HT1080 (cell line): ENCODE measurements at places on chromosomes 1 and 21. TPM values are rescaled to one million over a fixed set of nuclear protein-coding genes. Genes with fewer than 3 reads are reported as not detected.

GRCh38 chr1:118143831-118144230, 41.2 kb downstream of the SPAG17 start:
- DNase-seq, result no peak

- no peak for DNase-seq
These were observed 7.8 kb upstream of the ZYG11A start for GRCh38 chr1:52834798-52835197.

- DNase-seq, result peak; percentile 96
These were observed 42.4 kb upstream of the ROR1 start for GRCh38 chr1:63731117-63732043.

- peak; percentile 68 for DNase-seq
These were observed 11.1 kb upstream of the MEF2D start for GRCh38 chr1:156511644-156512043.

GRCh38 chr1:203026666-203027663, 674 bp downstream of the PPFIA4 start:
- DNase-seq, result no peak

Gene TRNP1
- 15.2 and 18.9 TPM in 2 replicates for total RNA-seq

GRCh38 chr1:19808351-19808750, 6.7 kb downstream of the RNF186 start:
- no peak for DNase-seq

- DNase-seq, result no peak
These were observed 61.1 kb upstream of the GPR88 start for GRCh38 chr1:100476735-100477290.

Gene SMIM1
- 0.26 and 1.1 TPM in 2 replicates for total RNA-seq

DNA sequence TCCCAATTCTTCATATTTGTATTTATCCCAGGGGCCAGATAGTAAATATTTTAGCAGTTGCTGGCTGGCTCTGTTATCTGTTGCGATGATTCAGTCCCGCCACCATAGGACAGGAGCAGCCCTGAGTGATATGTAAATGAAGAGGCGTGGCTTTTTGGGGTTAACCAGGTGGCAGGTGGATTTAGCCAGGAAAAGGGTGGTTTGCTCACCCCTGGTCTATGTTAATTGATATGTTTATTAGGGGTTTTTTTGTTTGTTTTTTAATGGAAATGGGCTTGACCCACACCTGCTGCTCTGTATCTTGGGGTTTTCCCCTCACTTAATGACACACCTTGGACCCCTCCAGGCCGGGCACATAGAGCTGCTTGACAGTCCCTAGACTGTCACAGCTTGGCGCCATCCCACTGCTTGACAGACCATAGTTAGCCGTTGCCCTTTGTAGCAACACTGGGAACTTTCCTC, 62.8 kb downstream of the PIK3CD start:
- no peak for DNase-seq

- DNase-seq, result peak; percentile 45
These were observed 47.8 kb upstream of the SRSF10 start for GRCh38 chr1:24027838-24028468.

- no peak for DNase-seq
These were observed 5.5 kb downstream of the LRRC42 start for GRCh38 chr1:53951697-53952096.

Gene FHL3
- 21.6 and 36.0 TPM in 2 replicates for total RNA-seq

DNA sequence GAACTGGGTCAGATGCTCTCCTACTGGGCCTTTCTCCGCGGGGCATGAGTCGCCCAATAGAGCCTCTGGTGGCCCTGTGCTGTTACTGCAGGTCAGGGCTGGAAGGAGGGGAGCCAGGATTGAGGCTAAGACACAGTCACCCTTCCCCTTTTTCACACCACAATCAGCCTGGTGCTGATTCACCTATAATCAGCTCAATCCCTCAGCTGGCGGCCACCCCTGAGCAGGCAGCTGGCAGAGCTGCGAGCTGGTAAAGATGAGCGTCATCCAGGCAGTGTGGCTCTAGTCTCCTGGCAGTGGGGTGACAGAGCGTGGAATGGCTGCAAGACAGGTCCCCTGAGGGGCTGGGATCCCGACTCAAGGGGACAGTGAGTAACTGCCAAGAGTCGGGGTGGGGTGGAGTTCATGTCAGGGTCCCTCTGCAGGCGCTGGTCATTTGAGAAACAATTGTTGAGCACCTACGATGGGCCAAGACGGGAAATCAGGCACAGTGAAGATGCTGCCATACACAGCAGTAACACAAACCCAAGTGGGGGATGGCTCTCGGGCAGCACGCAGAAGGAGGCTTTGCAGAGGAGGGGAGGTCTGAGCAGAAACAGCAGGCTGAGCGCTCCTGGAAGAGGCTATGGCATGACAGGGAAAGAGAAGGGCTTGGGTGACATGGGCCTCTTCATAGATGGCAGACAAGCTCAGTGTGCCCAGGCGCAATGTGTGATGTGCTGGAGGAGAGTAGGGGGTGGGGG, 21.8 kb downstream of the ATF3 start:
- peak; percentile 64 for DNase-seq

- DNase-seq, result no peak
These were observed 156.1 kb downstream of the NR5A2 start for GRCh38 chr1:200183637-200184036.

Gene CLEC20A
- total RNA-seq, result not detected in 2 replicates

DNA sequence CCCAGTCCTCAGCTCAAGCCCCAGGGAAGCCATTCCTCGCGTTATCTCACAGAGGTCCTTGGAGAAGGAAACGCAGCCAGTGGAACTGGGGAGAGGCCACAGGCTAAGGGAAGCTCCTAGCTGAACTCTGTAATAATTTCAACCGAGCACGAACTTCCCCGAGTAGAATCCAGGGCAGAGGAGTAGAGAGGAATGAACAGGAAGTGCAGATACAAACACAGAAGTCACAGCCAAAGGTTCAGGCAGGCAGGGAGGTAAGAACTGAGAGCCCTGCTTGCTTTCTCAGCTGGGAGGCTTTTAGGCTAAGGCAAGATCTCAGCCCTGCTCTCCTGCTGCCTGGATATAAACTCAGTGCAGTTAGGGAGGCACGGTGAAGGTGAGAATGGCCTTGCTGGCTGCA, 23.7 kb downstream of the WARS2 start:
- DNase-seq, result no peak

GRCh38 chr1:174160109-174160473, 771 bp downstream of the RABGAP1L start:
- DNase-seq, result peak; percentile 29

Gene AKNAD1
- total RNA-seq, result 2.7 and 5.0 TPM in 2 replicates

DNA sequence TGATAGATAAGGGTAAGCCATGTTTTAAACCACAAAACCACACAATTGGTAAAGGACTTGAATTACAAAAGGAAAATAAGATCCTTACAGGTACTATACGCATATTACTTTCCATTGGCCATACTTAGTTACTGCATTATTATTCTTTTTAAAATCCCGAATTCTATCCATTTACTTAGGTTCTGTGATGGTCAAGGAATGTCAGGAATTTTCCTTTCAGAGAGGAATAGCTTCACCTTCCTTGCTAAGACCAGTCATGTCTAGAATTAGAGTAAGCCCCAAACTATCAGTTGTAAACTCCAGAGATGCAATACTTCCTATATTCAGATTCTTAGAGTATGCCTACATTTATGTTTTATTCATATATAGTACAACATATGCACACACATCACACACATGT, 13.7 kb downstream of the EFCAB7 start:
- no peak for DNase-seq

DNA sequence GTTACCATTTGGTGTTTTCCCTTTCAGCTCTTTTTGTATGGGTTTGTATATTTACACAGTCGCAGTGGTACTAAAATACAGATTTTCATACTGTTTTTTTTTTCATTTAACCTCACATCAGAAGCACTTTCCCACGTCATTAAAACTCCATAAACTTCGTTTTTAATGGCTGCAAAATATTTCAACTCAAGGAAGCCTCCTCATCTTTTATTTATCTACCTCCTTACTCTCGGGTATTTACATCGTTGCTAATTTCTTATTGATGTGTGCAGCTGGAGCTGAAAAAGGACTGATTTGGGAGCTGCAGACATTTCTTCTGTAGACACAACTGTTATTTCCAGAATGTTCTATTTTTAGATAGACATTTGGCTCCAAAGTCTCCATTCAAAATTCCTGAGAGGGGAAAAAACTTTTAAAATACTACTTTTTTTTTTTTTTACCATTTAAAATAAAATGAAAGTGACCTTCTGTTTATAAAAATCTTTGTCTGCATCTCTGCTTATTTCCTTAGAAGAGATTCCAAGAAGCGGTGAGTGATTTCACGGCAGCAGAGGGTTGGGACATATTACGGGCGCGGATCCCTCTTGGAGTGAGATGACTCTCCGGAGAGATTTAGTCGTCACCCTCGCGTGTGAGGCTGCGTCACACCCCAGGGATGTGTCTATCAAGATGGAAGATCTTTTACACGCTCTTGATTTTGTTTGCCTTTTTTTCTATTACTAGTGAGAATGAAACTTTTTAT, 10.1 kb downstream of the RUNX3 start:
- no peak for DNase-seq

DNA sequence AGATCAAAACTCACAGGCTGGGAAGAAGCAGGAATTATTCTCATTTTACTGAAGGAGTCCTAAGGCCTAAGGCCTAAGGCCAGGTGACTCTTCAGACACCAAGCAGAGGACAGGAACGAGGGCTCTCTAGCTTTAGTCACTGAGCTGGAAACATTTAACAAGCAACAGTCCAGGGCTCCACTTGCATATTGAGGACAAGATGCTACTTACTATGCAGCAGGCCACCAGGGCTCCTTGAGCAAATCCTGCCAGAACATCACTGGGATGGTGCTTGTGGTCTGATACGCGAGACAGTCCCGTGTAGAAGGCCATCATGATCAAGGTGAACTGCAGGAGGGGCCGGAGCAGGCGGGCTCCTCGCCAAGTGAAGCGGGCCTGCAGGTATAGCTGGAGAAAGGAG, 67.6 kb downstream of the PLPP3 start:
- DNase-seq, result no peak

- DNase-seq, result peak; percentile 87
These were observed 9.2 kb downstream of the ADCY10 start for GRCh38 chr1:167904652-167905130.

Gene CRABP2
- 6.0 and 8.6 TPM in 2 replicates for total RNA-seq
